ENCODE measurements at places on chromosomes 7 and 10.

DNA sequence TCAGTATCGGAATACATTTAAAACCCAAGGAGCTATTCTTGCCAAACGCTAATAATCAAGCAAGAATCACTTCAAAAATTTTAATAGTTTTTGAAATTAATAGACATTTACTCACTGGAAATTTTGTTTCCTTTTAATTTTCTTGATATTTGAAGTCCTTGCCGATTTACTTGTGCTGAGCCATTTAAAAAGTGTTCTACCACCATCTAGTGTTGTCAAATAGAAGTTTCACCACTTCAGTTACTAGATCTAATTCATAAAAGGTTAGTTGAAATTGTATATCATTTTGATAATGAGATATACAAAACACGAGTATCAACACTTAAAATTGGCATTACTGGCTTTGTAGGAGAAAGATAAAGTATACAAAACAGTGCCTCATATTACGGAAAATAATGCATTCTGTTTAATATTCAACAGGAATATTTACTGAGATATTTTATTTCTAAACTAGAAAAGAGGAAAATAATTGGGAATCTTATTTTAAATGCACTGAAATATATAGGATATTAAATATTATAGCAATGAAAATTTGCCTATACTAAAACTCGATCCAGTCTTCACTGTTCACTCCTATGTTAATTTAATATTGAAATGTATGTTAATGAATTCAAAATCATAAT, 664.8 kb upstream of the SEMA3D start:
- DNase-seq, result no peak

GRCh38 chr7:112112822-112113255, 93.4 kb downstream of the DOCK4 start:
- no peak for DNase-seq

DNA sequence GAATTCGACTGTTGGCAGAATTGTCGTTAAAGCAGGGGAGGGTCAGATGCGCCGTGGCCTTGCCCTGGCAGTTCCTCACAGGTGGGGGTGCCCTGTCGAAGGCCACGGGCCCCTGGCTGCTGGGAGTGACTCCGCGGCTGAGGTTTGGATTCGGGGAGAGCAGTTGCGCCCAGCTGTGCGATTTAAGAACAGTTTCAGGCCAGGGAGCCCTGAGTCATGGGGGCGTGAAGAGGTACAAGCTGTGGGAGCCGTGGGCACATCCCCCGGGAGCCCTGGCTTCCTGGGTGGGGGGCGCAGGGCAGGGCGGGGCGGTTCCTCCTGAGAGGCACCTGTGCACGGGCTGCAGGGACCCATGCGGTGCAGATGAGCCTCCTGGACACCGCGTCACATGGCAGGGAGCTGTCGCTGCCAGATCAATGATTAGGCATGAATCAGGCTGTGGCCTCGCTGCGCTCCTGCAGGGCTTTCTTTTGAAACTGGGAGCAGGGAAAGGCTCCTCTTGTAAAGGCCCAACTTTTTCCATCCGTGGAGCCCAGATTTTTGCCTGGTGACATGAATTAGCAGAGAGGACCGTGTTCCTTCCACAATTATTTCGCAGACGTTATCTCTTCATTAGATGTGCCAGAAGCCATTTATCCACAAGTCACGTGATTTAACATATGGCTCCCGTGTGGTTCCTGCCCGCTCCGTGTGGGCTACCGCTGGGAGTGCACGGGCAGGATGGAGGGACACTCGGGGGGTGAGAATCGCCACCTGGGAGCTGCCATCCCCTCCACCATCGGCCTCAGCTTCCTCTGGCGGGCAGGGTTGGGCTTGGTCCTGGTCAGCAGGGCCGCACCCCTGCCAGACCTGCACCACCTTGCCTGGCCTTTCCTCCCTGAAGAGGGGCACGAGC, 918 bp downstream of the PWWP2B start:
- DNase-seq, result peak; percentile 25

- no peak for DNase-seq
Observed at GRCh38 chr10:33871061-33871956, 536.8 kb upstream of the NRP1 start.

DNA sequence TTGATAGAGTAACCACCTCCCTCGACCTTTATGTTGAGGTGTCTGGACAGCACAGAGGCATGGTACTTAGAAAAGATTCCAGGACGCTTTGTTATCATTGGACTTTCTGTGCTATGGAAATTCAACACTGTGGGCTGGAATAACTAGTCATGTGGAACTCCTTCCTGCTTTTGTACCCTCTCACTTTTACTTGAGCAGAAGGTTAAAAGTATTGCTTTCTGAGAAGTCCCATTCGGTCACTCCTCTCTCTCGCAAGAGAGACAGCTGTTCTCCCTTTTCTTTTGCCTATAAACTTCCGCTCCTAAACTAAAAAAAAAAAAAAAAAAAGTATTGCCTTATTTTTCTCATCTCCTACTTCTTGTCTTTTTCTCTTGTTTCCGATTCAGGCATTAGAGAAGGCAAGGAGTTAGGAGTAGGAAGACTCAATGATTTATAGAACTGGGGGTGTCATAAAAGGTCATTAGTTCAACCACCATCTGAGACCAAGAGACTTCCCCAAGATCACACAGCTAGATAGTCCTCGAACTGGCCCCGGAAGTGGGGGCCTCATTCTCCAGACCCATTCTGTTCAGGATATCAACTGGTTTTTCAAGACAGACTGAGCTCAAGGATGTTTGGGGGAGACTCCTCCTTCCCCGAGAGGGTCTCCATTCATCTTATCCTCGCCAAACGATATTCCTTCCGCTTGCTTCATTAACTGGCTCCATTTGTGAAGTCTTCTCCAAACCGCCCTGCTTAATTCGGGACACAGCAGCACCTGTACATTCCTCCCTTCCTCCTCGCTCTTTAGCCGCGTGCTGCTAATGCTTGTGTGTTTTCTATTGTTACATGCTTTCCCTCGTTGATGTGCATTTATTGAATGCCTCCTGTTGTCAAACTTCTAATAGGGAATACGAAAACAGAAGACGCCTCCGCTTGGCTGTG, 995 bp upstream of the INPP5F start:
- no peak for DNase-seq

DNA sequence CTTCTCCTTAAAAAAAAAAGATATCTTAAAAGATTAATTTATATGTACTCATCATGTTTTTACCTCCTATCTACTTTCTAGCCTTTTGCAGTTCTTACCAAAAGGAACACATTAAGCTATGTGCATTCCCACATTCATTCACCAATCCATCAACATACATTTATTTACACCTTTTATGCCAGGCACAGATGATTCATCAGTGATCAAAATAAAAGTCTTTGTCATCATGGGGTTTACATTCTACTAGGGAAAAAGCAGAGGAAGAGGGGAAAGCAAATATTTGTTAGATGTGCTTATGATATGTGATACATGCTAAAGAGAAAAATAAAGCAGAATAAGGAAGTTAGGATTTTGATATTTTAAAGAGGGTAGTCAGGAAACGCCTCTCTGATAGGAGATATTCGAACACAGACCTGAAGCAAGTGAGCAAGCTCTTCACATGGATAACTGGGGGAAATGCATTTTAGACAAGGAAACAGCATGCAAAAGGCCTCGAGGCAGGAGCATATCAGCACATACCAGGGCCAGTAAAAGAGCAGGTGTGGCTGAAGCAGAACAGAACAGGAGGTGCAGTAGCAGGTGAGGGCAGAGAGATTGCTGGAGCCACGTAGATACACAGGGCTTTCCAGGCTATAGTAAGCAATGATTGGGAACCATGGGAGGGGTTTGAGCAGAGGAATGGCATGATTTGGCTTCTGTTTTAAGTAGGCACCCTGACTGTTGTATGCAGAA, 67.4 kb downstream of the REEP3 start:
- no peak for DNase-seq

GRCh38 chr10:62155054-62155680, 113.5 kb downstream of the RTKN2 start:
- no peak for DNase-seq

DNA sequence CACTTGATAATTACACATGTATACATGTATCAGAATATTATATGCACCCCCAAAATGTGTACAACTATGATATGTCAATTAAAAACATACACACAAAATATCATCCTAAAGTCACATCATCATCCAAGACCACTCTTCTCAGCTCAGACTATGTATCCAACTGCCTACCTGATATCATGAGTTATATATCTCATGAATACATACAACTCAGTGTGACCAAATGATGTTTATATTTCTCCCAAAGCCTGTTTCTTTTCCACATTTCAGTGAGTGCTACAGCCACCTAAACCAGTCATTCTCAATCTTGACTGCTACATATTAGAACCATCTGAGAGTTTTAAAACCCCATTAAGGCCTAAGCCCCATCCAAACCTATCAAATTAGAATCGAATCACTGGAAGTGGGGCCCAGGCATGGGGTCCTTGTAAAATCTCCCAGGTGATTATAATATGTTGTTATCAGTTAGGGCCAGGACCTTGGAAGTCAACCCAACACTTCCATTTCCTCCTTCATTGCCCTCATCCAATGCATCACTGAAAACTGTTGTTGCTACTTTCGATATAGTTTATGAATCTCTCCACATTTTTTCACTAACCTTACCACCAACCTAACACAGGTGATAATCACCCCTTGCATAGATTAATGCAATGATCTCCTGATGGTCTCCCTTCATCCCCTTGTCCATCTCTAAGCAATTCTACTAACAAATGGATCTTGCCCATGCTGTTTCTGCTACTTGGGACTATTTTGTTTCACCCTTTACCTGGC, 53.8 kb upstream of the ITGB8 start:
- DNase-seq, result no peak

- no peak for DNase-seq
Observed at GRCh38 chr10:16975188-16975587, 154.4 kb downstream of the CUBN start.

- DNase-seq, result no peak
Observed at GRCh38 chr10:49830016-49830415, 67.9 kb upstream of the OGDHL start.

DNA sequence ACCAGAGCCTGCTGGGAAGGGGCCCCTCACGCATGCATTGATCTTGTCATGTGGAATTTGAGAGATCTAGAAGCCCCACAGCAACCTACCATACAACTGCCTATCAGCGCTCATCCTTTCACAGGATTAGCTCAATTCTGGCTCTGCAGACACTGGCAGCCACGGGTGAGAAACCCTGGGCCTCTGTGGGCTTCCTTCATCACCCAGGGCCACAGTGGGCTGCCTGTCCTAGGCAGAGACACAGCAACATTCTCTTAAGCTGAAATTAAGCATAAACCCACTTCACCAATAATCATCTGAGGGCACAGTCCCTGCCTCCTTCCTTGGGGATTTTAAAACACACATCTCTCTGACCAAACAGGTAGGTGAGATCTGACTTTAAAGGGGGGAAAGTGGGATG, 3.3 kb upstream of the PRSS2 start:
- no peak for DNase-seq

GRCh38 chr10:18145652-18146051, 5.4 kb downstream of the CACNB2 start:
- no peak for DNase-seq

GRCh38 chr10:70343712-70344111, 38.7 kb downstream of the LRRC20 start:
- DNase-seq, result no peak

- DNase-seq, result no peak
Observed at GRCh38 chr7:33788531-33788930, 116.8 kb upstream of the BMPER start.

- no peak for DNase-seq
Observed at GRCh38 chr7:139099172-139099947, 10.2 kb downstream of the ZC3HAV1 start.

DNA sequence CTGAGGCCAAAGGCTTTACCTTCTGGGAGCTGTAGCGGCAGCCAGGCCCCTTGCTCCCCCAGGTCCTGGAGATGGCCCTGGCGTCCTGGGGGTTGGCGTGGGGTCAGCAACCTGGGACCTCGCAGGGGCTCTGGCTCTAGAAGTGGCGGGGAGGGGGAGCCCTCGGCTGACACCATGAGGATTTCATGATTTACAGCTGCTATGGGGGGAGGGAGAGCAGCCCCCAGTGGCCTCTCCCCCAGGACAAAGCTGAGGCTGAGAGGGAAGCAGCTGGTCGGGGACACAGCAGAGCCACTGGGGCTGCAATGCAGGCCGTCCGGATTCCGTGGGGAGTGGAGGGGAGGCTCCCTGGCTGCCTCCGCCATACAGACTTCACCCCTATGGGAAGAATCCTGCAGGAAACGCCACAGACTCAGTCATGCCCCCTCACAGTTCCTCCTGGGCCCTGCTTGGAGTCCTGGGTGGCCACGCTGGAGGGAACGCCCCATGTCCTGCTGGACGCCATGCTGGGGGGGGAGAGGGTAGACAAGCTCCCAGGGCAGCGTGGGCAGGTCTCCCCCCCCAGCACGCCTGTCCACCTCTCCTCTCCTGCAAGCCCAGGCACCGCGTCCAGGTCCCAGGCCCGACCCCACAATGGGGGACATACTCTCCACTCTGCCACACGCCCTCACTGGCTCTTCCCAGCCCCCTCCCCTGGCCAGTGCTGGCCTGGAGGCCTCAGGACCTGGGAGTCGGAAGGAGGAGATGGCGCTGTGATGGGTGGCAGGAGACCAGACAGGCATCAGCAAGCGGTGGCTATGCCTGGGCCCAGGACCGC, 243.6 kb downstream of the ELFN1 start:
- DNase-seq, result no peak

DNA sequence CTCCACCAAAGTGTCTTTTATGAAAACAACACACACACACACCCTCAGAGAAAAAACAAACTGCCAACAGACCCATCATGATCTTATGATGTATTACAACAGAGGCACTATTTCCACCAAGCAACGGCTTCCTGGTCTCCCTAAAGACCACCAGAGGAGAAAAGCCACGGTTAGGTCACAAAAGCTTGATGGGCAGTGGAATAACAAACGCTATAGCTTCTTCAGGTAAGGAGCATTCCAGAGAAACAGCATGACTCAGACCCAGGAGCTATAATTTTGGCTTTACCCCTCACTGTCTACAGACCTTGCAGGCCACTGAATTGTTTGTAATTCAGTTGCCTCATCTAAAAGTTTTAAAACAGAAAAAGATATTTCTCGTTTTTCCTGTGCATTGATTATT, 105.7 kb upstream of the GPR141 start:
- no peak for DNase-seq

- no peak for DNase-seq
Observed at GRCh38 chr10:27391916-27392315, 112.2 kb upstream of the RAB18 start.

GRCh38 chr10:100562008-100562672, 26.4 kb downstream of the HIF1AN start:
- DNase-seq, result peak; percentile 72

DNA sequence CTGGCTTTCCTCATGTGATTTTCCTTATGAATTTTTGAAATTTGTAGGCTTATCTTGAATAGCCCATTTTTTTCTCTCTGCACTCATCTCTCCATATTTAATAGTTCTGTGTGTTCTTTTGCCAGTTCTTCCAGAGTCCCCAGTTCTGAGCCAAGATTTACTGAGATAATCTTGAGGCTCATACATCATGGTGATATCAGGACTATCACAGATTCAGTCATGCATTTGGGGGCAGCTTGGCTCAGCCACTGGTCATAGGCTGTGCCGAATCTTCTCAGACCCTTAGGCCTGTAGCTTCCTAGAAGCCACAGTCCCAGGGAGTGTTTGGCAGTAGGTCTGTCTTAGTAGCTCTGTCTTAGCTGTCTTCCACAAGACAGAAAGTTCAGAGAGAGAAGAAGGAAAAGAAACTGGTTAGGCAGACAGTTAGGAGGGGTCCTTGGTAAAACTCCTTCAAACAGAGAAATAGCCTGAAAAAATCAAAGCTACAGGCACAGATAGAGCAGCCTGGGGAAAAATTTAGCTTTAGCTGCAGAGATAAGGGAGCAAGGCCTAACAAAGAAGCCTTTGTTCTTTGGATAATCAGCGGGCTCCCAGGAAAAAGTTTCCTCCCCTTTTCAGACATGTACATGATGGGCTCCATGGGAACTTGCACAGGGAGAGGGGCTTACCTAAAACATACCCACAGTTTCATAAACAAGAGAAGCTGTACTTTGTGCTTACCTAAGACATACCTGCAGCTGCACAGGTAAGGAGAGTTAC, 29.1 kb downstream of the FAS start:
- no peak for DNase-seq

All from activated T-helper 9 cell treated with anti-CD3 and anti-CD28 coated beads, Interleukin-2, amount 50 U/mL, for 16 hours (primary cell).